ENCODE measurements at places on chromosomes 3 and 15. TPM values are rescaled to one million over a fixed set of nuclear protein-coding genes. Genes with fewer than 3 reads are reported as not detected.

Gene NR1I2
- total RNA-seq = 0.90 TPM

Gene MST1
- 14.1 TPM for total RNA-seq

Gene FANCD2
- 45.1 TPM for total RNA-seq

Gene CCR3
- total RNA-seq = 0.66 TPM

Gene RUBCN
- 74.8 TPM for total RNA-seq

Gene SELENOT
- 111 TPM for total RNA-seq

DNA sequence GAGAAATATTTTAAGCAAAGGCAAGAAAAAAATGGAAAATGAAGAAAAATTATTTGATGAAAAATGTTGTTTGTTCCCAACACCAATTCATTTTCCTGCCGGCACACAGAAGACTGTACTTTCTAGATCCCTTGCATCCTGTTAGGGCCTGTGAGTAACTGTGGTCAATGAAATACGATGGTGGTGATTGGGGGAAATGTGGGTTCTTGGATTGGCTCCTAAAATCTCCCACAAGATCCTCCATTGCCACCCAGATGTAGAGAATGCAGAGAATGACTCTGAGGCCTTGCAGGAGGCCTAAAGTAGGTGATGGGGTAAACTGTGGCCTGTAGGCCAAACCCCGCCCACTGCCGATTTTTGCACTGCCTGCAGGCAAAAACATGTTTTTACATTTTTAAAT is 46.3 kb upstream of the C3orf70 start:
- no peak overlapping the region for H3K27ac ChIP-seq
- no peaks in the 10 kb centered on the region for H3K4me1 ChIP-seq
- H3K27me3 ChIP-seq = no peaks in the 10 kb centered on the region
- DNase-seq = no peak
- no peak overlapping the region for H3K4me3 ChIP-seq
- no peaks in the 10 kb centered on the region for H3K36me3 ChIP-seq

GRCh38 chr15:97706059-97706458 is 254.4 kb upstream of the ARRDC4 start:
- H3K4me1 ChIP-seq = no peaks in the 10 kb centered on the region
- no peak overlapping the region for H3K27ac ChIP-seq
- no peaks in the 10 kb centered on the region for H3K27me3 ChIP-seq
- DNase-seq = no peak
- no peaks in the 10 kb centered on the region for H3K36me3 ChIP-seq

DNA sequence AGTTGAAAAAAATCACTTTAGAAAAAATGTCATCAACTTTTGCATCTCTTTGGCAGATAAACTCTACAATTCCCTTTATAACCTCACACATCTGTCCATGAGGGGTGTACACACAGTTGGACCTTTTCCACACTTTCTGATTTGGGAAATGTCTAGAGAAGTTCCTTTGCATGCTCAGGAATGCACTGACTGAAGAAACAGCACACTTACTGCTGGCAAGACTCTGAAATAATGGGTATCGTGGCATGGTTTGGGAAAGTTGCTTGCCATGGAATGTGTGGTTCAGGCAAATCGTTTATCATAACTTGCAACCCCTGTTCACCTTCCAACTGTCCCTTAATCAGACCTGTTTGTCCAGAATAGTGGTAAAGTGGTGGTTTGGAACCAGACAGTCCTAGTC is 135.3 kb upstream of the TGFBR2 start:
- H3K4me3 ChIP-seq = no peak overlapping the region
- no peaks in the 10 kb centered on the region for H3K27me3 ChIP-seq
- peaks cover 11% of the 10 kb centered on the region for H3K4me1 ChIP-seq
- no peak for DNase-seq
- no peaks in the 10 kb centered on the region for H3K36me3 ChIP-seq
- H3K27ac ChIP-seq = no peak overlapping the region

DNA sequence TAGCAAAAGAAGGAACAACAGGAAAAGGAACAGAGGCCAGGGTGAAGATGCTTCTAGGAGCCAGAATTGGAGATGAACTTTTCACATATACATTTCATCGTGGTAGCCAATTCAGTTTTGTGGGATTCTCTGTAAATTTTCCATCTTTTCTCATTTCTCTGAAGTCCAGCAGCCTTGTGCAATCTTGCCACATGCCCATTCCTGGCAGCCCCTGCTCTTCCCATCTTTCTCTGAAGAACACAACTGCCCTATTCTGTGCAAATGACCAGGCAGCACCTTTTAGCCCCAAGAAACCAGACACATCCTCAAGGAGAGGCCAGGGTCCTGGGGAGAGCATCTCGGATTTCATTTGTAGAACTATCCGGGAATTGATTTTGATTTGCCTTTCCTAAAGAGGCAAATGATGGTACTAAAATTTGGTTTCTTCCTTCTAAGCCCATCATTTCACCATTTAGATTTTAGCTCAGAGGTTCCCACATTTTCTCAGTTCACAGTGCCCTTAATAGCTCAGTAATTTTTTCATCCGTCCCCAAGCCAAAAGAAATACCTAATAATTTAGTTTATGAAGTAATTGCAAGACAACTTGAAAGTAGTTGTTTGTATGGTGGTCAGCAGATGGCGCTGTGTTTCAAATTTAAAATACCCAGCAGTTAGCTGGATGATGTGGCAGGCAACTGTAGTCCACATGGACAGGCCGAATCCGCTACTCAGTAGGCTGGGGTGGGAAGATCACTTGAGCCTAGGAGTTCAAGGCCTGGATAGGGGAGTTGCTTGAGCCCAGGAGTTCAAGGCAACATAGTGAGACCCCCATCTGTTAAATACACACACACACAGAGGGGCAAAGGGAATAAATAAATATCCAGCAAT is 61.3 kb upstream of the ACKR4 start:
- H3K27me3 ChIP-seq = no peaks in the 10 kb centered on the region
- H3K4me1 ChIP-seq = no peaks in the 10 kb centered on the region
- peak; percentile 8 for DNase-seq
- no peak overlapping the region for H3K4me3 ChIP-seq
- no peak overlapping the region for H3K27ac ChIP-seq

- DNase-seq = no peak
- H3K4me3 ChIP-seq = no peak overlapping the region
- H3K27ac ChIP-seq = no peak overlapping the region
- H3K4me1 ChIP-seq = no peaks in the 10 kb centered on the region
- no peaks in the 10 kb centered on the region for H3K27me3 ChIP-seq
Observed at GRCh38 chr3:192188218-192188835, 539.0 kb downstream of the FGF12 start.

- H3K27ac ChIP-seq = no peak overlapping the region
- H3K27me3 ChIP-seq = peaks cover 12% of the 10 kb centered on the region
- H3K4me1 ChIP-seq = no peaks in the 10 kb centered on the region
- no peak for DNase-seq
- no peaks in the 10 kb centered on the region for H3K36me3 ChIP-seq
Observed at GRCh38 chr3:173395073-173395411, 2.5 kb upstream of the NLGN1 start.

DNA sequence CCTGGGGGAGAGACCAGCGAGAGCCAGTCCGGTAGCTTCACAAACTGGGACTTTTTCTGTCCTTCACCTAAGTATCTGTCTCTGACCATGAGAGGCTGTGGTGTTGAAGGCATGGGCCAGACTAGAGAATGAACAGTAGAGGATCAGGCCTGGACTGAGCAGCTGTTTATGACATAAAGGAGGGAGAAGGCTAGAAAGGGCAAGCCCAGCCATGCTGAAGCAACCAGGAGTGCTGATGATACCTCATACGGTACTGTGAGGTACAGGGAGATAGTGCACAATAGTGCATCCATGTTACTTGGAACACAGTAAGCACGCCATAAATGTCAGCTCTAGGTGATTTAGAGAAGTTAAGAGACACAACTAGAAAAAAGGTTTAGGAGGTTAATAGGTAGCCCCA is 22.6 kb upstream of the TIMP4 start:
- H3K27ac ChIP-seq = no peak overlapping the region
- H3K4me1 ChIP-seq = no peaks in the 10 kb centered on the region

- no peak overlapping the region for H3K4me3 ChIP-seq
- no peak for DNase-seq
- no peaks in the 10 kb centered on the region for H3K27me3 ChIP-seq
Observed at GRCh38 chr3:30356866-30357753, 249.3 kb upstream of the TGFBR2 start.

- DNase-seq = no peak
- H3K27me3 ChIP-seq = no peaks in the 10 kb centered on the region
- H3K4me1 ChIP-seq = peaks cover 2% of the 10 kb centered on the region
- H3K27ac ChIP-seq = no peak overlapping the region
- no peak overlapping the region for H3K4me3 ChIP-seq
Observed at GRCh38 chr3:156593814-156594213, 38.9 kb upstream of the SSR3 start.

GRCh38 chr3:95319921-95320494 is 1257.1 kb downstream of the NSUN3 start:
- no peaks in the 10 kb centered on the region for H3K27me3 ChIP-seq
- H3K36me3 ChIP-seq = no peaks in the 10 kb centered on the region
- H3K27ac ChIP-seq = no peak overlapping the region

- no peaks in the 10 kb centered on the region for H3K4me1 ChIP-seq
- H3K27ac ChIP-seq = no peak overlapping the region
- H3K36me3 ChIP-seq = no peaks in the 10 kb centered on the region
- no peak for DNase-seq
- no peak overlapping the region for H3K4me3 ChIP-seq
- H3K27me3 ChIP-seq = no peaks in the 10 kb centered on the region
Observed at GRCh38 chr3:82561784-82562183, 800.3 kb upstream of the GBE1 start.

DNA sequence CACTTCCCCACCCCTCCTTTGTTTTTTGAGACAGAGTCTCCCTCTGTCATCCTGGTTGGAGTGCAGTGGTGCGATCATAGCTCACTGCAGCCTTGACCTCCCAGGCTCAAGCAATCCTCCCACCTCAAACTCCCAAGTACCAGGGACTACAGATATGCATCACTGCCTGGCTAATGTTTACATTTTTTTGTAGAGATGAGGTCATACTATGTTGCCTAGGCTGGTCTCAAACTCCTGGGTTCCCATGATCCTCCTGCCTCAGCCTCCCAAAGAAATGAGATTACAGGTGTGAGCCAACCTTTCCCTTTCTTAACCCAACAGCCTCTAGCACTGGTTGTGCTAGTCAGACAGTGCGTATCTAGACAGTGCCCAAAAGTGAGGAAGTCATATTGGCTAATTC is 6.4 kb upstream of the GATM start:
- no peak overlapping the region for H3K27ac ChIP-seq
- no peaks in the 10 kb centered on the region for H3K36me3 ChIP-seq
- DNase-seq = no peak
- no peaks in the 10 kb centered on the region for H3K27me3 ChIP-seq
- H3K4me3 ChIP-seq = no peak overlapping the region

GRCh38 chr3:31035681-31036080 is 141.2 kb upstream of the GADL1 start:
- no peak overlapping the region for H3K27ac ChIP-seq
- no peaks in the 10 kb centered on the region for H3K27me3 ChIP-seq
- no peaks in the 10 kb centered on the region for H3K36me3 ChIP-seq

- no peaks in the 10 kb centered on the region for H3K36me3 ChIP-seq
- H3K27ac ChIP-seq = no peak overlapping the region
- no peaks in the 10 kb centered on the region for H3K4me1 ChIP-seq
- H3K27me3 ChIP-seq = no peaks in the 10 kb centered on the region
- no peak for DNase-seq
Observed at GRCh38 chr3:76266511-76266910, 481.2 kb upstream of the ZNF717 start.

DNA sequence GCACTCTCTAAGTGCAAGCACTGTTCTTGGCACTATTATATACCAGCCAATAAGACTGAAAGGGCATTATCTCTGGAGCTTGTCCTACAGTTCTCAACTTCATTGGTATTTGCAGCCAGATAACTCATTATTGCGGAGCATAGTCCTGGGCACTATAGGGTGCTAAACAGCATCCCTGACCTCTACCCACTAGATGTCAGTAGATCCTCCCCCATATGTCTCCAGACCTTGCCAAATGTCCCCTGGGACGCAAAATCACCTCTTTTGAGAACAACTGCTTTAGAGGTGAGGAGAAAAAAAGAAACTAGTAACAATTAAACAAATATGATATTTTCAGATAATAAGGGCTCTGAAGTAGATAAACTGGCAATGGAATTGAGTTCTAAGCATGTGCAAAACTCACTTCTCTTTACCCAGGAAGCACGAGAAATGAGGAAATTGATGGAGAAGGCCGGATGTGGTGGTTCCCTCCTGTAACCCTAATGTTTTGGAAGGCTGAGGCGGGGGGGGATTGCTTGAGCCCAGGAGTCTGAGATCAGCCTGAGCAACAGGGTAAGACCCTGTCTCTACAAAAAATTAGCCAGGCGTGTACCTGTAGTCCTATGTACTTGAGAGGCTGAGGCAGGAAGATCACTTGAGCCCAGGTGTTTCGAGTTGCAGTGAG is 61.4 kb downstream of the FRMD4B start:
- H3K4me3 ChIP-seq = no peak overlapping the region
- H3K4me1 ChIP-seq = peaks cover 28% of the 10 kb centered on the region
- no peak for DNase-seq

DNA sequence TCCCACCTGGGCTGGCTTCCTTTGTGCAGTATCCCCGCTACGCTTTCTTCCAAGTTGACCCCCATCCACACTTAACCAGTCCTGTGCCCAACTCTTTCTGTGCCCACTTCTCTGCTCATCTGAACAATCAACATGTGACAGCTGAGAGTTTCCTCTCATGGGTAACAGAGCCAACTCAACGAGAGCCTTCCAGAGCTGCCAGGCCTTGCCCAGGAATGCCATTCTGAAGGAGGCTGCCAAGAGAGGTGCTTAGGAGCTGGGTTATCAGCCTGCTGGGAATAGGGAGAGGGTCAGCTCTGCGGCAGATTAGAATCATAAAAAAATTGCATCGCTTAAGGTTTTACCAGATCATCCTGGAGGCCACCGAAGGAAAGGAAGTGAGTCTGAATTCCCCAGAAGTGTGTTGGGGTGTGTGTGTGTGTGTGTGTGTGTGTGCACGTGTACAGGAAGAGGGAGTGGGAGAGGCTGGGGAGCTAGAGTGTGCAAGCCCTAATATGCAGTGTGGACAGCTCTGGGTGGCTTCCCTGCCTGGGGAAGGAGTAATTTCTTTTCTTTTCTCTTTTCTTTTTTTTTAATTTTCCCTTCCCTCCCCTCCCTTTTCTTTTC is 66.7 kb downstream of the ITGA11 start:
- no peaks in the 10 kb centered on the region for H3K4me1 ChIP-seq
- H3K4me3 ChIP-seq = no peak overlapping the region
- H3K27me3 ChIP-seq = no peaks in the 10 kb centered on the region
- H3K27ac ChIP-seq = no peak overlapping the region
- DNase-seq = no peak
- H3K36me3 ChIP-seq = no peaks in the 10 kb centered on the region

- H3K4me3 ChIP-seq = no peak overlapping the region
- no peaks in the 10 kb centered on the region for H3K36me3 ChIP-seq
- H3K27ac ChIP-seq = no peak overlapping the region
- no peak for DNase-seq
Observed at GRCh38 chr3:122985539-122985938, 42.0 kb downstream of the SEMA5B start.

- H3K4me1 ChIP-seq = no peaks in the 10 kb centered on the region
- no peak overlapping the region for H3K27ac ChIP-seq
- no peaks in the 10 kb centered on the region for H3K27me3 ChIP-seq
- no peak overlapping the region for H3K4me3 ChIP-seq
- DNase-seq = no peak
Observed at GRCh38 chr3:81195478-81195877, 566.0 kb downstream of the GBE1 start.

Data from GM12878 (cell line).